ENCODE measurements at places on chromosomes 1 and 21.

DNA sequence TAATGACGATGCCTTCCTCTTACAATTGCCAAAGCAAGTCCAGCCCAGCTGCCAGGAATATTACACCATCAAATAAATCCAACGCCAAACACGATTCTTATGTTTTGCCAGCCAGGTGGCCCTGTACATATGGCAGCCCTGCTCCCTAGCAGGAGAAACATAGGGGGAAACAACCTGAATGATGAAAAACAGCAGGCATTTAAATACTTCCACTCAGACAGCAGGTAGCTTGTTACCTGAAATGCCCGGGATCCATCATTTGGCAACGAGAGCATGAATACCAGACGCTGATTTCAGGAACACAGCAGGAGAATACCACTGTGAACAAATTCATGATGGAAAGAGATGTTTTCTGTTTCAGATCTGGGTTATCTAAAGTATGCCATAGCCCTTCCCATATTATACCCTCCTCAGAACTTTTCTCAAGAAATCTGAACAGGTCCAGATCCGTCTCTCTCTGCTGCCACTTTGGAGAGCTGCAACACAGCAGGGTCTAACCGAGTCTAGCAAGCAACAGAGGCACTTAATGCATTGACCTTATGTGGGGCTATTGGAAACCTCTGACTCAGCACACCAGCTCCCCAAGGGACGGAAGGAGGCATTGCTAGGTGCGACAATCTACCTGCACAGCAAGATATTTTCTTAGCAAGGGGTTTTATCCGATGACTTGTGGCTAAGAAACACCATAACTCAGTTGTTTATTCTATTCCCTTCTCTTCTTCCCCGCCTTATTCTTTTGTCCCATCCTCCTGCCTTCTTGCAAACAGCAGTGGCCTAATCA is 166.3 kb downstream of the BARHL2 start:
- DNase-seq = no peak

- DNase-seq = no peak
Measured at GRCh38 chr1:179353546-179353945, 12.2 kb upstream of the AXDND1 start.

DNA sequence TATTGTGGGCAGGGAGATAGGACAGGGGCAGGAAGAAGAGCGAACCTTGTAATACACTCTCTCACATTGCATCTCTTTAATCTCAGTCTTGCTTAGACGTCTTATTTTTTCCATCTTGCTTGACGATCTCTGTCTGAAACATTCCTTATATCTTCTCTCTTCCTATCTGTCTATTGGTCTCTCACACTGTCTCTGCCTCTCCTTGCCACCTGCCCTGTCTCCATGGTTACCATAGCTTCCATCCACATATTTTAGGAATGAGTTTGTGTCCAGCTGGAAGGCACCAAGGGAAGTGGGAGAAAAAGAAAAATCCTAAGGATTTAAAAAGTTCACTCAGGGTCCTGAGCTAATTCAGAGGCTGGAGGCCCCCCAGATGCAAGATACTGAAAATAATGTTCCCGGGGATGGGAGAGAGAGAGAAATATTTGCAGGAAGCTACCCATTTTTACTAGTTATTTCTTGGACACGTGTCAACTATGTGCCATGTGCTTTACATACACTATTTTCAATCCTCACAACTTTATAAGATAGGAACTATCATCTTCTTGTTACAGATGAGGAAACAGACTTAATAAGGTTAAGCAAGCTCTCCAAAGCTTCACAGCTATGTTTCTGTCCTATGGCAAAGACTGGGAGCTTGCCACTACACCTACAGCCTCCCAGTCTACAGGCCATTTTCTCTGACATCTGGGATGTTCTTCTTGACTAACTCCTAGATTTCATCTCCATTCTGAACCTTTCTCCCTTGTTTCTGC is 933 bp downstream of the ANKRD34A start:
- no peak for DNase-seq

- DNase-seq = no peak
Measured at GRCh38 chr21:31479714-31480113, 135.7 kb upstream of the TIAM1 start.

DNA sequence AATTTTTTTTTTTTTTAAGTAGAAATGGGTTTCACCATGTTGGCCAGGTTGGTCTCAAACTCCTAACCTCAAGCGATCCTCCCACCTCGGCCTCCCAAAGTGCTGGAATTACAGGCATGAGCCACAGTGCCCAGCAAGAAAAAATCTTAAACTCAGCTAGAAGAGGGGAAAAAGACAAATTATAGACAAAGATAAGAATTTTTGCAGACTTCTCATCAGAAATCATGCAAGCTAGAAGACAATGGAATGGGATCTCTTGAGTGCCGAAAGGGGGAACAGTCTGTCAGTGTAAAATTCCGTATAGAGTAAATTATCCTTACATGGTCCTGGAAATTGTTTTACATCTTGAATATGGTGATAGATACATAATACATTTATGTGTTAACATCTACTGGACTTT is 294.4 kb downstream of the CAMTA1 start:
- DNase-seq = no peak

GRCh38 chr21:28742527-28742926 is 250.2 kb downstream of the LTN1 start:
- DNase-seq = no peak

- no peak for DNase-seq
Measured at GRCh38 chr1:183832459-183832858, 27.5 kb downstream of the RGL1 start.

DNA sequence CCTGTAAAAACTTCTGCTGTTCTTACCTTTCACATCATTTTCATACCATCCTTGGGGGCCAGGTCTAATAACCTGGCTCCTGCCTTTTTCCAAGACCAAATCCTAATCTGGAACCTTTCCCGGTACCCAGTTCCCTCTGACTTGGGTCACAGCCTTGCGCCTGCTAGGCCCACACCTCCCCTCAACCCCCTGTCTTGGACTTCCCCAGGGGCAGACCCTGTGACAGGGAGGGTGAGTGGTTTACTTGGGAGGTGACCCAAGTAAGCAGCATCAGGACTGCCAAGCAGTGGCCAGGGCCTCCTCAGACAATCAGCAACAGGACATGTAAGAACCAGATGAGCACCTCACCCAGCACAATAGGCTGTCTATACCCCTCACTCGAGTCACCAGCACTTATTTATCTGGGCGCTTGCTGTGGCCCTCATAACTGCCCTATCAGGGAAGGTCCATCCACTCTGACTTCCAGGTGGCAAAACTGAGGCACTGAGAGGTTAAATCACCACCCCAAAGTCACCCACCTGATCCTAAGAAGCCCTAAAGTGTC is 124.7 kb downstream of the MATN1 start:
- no peak for DNase-seq

GRCh38 chr1:153976819-153977249 is 640 bp downstream of the JTB start:
- DNase-seq = no peak

GRCh38 chr1:211896958-211897357 is 66.4 kb upstream of the LPGAT1 start:
- DNase-seq = no peak

GRCh38 chr1:179888071-179888470 is 6.0 kb downstream of the TOR1AIP1 start:
- DNase-seq = no peak

- DNase-seq = no peak
Measured at GRCh38 chr1:211935448-211935970, 99.8 kb downstream of the INTS7 start.

- no peak for DNase-seq
Measured at GRCh38 chr1:227312361-227313025, 5.8 kb downstream of the CDC42BPA start.

GRCh38 chr1:63601912-63602311 is 8.7 kb downstream of the PGM1 start:
- DNase-seq = no peak

DNA sequence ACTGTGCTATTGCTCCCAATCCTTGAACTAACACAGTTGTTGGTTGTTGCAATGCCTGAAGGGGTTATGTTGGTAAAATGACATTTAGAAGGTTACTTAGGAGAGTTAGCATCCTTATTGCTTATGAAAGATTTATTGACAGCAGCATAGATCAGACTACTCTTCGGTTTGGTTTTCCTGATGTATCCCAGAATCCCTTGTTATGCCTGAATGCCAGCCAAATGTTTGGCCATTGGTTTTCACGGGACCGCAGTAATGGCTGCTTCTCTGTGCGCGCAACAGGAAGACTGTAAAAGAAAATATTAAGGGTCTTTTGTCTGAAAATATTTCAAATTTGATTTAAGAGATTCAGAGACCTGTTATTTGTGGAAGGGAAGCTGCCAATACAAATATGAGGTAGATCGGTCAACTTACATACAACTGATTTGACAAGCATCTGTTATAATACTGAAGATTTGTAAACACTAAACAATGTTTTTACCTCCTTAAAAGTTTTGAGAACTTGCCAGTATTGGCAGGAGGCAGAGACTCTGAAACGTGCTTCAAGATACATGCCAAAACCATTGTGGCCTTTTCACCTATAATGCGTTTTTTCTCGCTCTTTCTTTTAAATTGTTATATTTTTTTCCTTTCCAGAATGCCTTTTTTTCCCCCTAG is 8.3 kb downstream of the NFIA start:
- no peak for DNase-seq

GRCh38 chr1:1669468-1670440 is 10.9 kb upstream of the CDK11B start:
- DNase-seq = no peak

DNA sequence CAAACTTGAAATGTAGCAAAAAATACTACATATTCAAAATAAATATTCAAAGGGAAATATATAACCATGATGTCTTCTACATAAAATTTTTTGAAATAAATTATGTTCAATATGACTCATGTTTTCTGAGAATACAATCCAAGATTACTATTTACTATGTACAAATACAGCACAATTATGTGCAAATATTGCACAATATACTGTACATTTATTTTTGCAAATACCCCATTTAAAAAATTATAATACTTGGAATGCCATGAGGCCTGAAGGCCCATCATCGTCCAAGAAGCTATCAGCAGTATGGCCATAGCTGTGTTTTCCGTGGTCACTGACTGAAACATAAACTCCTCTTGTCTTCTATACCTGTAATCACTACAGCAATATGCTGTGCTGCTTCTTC is 12.3 kb downstream of the CCDC181 start:
- DNase-seq = no peak

All from caudate nucleus (tissue), 63 donors.